ENCODE measurements at places on chromosomes 3 and 15.

- DNase-seq = no peak
Measured at GRCh38 chr15:74525945-74526344, 15.1 kb upstream of the ARID3B start.

DNA sequence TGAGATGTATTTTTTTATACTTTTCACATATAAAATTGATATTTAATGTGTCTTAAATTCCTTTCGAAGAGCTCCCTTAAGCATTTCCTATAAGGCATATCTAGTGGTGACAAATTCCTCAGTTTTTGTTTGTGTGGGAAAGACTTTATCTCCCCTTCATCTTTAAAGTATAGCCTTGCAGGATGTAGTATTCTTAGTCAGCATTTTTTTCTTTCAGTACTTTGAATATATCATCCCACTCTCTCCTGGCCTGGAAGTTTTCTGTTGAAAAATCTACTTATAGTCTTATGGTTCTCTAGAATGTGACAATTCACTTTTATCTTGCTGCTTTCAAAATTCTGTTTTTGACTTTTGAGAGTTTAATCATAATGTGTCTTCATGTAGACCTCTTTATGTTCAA lies 95.2 kb downstream of the EDEM1 start:
- DNase-seq = no peak

DNA sequence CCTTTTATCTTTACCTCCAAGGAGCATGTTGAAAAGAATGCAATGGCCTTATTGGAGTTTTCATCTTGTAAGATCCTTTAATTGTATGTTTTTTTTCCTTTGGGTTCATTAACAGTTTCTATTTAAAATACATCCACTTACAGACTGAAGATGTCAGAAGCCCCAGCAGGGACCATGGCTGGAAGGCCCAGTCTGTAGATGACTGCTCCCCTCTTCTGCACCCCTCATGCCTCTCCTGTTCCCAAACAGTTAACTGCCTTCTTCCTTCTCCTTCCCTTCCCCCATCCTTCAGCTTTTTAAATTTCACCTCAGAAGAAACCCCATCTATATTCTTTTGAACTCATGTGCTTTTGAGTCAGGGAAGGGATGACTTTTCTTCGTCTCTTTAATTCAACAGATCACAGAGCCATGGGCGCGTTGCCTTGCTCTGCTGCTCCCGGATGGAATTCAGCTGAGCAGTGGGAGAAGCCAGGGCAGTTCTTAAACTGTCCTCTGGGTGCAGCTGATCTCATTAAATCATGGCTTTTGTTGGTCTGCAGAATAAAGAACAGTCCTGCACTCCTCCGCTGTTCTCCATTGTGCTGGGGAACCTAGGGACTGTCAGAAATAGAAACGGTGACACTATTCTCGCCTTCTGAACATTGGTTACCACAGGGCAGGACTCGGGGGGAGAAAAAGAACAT lies 71.5 kb upstream of the EIF1B start:
- DNase-seq = no peak

DNA sequence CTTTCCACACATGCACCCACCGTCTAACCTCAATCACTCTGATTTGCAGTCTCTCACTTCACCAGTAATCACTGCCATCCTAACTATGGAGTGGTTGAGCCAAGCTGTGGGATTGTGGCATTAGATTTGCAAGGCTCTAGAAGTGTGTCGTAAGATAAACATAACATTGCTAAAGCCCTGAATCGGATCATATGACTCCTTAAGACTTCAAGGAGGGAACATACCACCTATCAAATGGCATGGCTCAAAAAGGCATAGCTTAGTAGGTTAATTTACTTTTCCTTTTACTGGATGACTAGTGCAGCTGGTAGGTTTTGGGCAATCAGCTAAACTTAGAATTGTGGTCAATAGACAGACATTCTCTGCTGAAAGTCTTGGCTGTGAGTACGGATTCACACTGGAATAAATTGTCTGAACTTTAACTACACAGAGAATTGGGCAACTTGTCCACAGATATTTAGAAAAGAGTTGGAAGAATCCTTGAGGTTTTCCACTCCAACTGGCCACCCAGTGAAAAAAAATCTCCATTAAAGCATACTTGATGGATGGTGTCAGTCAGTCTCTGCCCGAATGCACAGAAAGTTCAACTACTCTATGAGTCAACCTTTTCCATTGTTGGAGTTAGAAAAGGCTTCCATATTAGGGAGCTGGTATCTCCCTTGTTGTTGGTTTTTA lies 476.7 kb upstream of the CBLB start:
- DNase-seq = no peak

DNA sequence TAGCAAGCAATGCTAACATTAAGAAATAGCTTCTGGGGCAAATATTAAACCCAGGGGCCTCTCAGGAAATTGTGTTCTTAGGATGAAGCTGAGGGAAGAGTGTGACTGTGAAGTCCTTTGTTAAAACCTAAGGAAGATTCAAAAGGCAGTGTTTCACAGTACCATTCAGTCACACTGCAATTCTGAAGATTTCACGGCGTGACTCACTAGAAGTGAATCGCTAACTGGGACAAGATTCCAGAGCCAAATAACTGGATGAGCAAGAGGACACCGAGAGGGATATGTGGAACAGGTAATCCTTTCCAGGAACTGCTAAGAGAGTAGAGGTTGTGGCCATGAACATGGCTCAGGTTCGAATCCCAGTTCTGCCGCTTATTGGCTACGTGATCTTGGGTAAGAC lies 61.8 kb upstream of the SMAD3 start:
- DNase-seq = no peak

Measured in NCI-H345 (cell line).